Eye (tissue), 1 donor: ENCODE measurements at places on chromosomes 7 and 10.

DNA sequence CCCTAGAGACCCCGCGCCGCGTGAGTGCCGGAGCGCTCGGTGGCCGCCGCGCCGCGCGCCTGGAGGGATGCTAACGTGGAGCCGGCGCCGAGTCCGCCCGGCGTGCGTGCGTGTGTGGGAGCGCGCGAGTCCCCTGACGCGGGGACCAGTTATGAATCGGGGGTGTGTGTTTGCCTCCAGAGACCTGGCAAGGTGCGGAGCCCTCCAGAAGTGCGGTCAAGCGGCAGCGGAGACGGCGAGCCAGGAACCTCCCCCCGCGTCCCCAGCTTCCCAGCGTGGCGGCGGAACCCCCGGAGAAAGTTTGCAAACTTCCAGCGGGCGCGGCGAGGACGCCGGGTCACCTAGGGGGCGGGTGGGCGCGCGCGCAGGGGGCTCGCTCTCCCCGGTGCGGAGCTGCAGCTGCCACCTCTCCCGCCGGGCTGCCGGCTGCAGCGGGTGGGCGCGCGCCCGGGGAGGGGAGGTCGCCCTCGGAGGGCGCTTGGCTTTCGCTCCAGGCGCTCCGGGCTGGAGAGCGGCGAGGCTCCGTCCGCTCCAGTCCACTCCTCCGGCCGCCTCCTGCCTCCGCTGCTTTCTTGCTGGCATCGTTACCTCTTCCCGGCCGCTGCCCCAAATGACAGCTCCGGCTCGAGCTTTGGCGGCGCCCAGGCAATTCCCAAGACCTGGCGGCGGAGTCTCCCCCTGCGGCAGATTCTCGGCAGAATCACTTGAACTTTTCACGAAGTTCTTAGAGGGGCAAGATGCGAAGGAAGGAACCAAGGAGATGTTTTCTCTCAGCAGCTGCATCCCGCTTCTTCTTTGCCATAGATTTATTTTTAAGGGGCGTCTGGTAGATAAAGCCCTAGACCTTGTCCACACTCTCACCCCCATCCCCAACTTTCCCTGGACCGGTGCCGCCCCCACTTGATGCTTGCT, 2.3 kb upstream of the CREB5 start:
- peak; percentile 72 for DNase-seq

DNA sequence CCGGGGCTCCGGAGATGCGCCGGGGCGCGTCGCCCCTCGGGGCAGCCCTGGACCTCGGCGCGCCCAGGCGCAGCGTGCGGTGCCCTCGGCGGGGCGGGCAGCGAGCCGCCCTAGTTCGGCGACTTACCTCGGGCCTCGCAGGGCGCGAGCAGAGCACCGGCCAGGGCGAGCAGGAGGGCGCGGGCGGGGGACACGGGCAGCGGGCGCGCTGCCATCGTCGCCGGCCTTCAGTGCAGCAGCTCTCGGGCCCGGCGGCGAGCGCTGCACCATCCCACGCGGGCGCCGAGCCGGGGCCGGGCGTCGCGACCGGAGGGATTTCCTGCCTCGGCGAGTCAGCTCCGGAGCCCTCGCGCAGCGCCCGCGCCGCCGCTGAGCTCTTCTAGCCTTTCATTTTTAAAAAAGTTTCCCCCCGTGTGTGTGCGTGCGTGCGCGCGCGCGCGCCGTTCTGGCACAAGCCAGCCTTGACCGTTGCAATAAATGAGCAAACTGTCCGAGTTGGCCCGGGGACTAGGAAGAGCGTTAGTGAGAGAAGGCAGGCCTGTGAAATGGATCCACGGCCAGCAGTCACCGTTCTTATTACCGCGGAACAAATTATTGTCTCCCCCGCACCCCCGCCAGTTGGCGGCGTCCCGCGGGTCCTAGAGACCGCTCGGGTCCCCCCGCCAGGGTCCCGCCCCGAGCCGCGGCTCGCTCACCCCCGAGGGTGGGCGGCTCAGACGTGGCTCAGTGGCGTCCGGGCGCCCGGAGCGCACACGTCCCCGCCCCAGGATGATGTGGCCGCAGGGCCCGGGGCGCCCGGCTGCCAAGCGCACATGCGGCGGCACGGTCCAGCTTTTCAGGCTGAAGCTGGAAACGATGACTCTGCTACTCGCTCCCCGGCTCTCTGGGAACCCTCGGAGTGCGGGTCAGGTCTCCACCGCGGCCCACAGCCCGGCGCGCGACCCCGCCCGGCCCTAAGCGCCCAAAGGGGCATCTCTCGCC, at the start of gene ADAM12:
Gene ADAM12 (minus strand): TSS at position 547 of the 981 bp plus-strand sequence. CDS start 332 bp downstream, at position 215.
- DNase-seq = peak; percentile 76

DNA sequence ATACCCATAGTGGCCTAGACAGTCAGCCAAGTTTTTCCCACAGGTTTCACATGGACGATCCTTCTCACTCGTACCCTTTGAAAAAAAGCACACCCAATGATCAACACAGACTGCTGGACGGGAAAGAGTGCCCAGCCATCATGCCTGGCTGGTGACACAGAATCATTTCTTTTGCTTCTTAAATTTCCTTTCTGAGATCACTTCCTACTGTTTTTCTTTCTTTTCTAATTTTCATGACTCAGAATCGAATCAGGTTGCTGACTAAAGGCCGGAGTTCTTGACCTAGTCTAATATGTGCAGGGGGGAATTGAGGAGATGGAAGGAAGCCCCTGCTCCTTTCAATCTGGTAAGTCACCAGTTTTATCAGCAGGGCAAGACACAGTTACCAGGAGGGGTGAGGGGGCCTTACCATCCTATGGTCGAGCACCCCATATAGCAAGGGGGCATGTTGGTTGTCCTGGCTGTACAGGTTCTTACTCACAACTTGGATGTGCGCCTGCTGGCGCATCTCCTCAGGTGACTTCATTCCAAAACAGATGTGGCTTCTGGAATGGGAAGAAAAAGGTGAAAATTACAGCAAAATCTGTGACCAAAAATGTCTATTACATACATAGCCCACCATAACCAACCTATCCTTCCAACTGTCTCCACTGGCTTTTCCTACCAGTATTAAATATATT, 3.5 kb downstream of the POLR3A start:
- no peak for DNase-seq

- peak; percentile 75 for DNase-seq
Observed at GRCh38 chr10:35336921-35337823, 863 bp downstream of the CCNY start.
